ENCODE measurements at places on chromosomes 11 and 22.

- no peak for DNase-seq
- H3K4me3 ChIP-seq: no peak overlapping the region
- peaks cover 2% of the 10 kb centered on the region for H3K27me3 ChIP-seq
- no peaks in the 10 kb centered on the region for H3K4me1 ChIP-seq
These were observed 136.3 kb downstream of the SNX19 start for GRCh38 chr11:130779943-130780342.

- no peaks in the 10 kb centered on the region for H3K4me1 ChIP-seq
- no peak overlapping the region for H3K4me3 ChIP-seq
- H3K27me3 ChIP-seq: no peaks in the 10 kb centered on the region
- H3K36me3 ChIP-seq: peaks cover 29% of the 10 kb centered on the region
These were observed 20.5 kb upstream of the STK33 start for GRCh38 chr11:8614497-8614896.

- no peak overlapping the region for H3K27ac ChIP-seq
- DNase-seq: no peak
- H3K36me3 ChIP-seq: no peaks in the 10 kb centered on the region
- H3K27me3 ChIP-seq: peaks cover 16% of the 10 kb centered on the region
These were observed 160.9 kb upstream of the SYT13 start for GRCh38 chr11:45446998-45447397.

DNA sequence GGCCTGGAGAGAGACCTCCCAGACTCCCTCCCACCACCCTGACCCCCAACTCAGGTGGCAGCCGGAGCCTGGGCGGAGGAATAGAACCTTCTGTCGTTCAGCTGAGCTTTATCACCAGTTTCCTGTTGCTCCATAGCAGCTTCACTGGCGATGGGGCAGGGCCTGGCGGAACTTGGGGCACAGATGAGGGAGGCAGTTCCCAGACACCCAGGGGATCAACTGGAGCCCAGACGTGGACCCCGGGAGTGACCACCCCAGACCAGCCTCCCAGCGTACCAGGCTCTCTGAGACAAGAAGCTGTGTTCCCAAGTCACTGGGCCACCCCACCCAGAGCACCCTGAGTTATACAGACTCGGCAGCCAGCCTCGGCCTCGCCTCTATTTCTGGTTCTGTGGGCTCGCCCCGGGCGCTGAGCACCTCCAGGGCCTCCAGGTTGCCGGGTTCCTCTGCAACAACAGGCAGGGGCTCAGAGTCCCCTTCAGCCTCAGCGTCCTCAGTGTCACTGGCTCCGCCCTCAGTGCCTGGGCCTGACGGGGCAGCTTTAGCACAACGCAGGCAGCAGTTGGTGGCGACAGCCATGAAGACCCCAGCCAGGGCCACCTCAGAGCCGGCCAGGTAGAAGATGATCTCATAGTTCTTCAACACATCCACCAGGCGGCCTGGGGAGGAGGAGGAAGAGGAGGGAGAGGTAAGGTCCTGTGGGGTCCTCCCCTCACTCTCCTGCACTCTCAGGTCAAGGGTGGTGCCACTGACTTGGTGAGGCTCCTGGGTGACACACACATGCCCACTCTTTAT is 5.7 kb downstream of the SLC16A8 start:
- no peak overlapping the region for H3K4me3 ChIP-seq
- no peak for DNase-seq
- peaks cover 7% of the 10 kb centered on the region for H3K4me1 ChIP-seq
- H3K27ac ChIP-seq: no peak overlapping the region
- peaks cover 9% of the 10 kb centered on the region for H3K27me3 ChIP-seq

- no peak overlapping the region for H3K4me3 ChIP-seq
- H3K27ac ChIP-seq: no peak overlapping the region
- H3K4me1 ChIP-seq: no peaks in the 10 kb centered on the region
- H3K36me3 ChIP-seq: peaks cover 9% of the 10 kb centered on the region
- DNase-seq: no peak
These were observed 22.6 kb upstream of the NCR3LG1 start for GRCh38 chr11:17328871-17329494.

DNA sequence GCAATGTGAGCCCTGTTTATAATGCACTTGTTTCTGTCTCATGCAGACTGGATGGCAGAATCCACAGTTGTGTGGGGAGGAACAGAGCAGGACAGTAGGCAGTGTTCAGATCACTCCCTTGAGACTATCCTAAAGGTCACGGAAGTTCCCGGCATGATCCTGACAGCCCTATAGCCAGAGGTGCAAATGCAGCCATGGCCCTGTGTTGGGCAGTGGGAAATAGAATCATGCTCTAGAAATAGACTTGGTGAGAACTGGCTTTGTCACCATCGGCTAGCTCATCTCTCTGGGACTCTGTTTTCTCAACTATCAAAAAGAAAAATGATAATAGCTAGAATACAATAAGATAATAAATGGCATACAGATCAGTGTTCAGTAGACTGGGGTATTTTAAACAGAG is 123.2 kb downstream of the FEZ1 start:
- H3K4me1 ChIP-seq: no peaks in the 10 kb centered on the region
- H3K27ac ChIP-seq: no peak overlapping the region
- no peak overlapping the region for H3K4me3 ChIP-seq
- H3K27me3 ChIP-seq: peaks cover 28% of the 10 kb centered on the region
- no peak for DNase-seq
- H3K36me3 ChIP-seq: no peaks in the 10 kb centered on the region

DNA sequence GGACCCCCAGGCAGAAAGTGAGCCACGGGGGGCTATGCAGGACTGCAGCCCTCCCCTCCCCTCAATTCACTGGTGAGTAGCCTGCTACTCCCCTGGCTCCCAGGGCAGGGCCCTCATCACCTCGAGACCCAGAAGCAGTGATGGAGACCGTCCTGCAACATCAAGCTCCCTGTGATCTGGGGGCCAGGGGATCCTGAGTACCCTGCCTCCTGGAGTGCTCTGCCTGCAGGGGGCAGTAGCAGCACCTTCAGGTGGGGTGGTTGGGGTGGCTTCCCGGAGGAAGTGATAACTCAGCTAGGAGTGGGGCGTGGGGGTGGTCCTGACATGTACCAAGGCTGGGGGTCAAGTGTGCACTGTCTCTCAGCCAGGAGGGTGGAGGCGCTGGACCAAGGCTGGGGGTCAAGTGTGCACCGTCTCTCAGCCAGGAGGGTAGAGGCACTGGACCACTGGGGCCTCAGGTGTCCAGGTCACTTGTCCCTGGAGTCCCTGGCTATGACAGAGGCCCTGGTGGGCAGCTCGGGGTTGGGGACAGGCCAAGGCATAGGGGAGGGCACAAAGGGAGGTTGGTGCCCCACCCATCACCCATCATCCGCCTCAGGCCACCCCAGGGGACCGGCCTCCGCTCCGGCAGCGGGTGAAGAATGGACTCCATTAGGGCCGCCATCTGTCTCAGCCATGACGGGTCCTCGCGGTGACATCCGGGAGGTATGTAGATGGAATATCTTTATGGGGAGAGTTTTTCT is 9.4 kb downstream of the RTN4R start:
- no peaks in the 10 kb centered on the region for H3K27me3 ChIP-seq
- H3K27ac ChIP-seq: no peak overlapping the region
- H3K4me1 ChIP-seq: no peaks in the 10 kb centered on the region
- no peaks in the 10 kb centered on the region for H3K36me3 ChIP-seq
- H3K4me3 ChIP-seq: no peak overlapping the region
- DNase-seq: no peak

DNA sequence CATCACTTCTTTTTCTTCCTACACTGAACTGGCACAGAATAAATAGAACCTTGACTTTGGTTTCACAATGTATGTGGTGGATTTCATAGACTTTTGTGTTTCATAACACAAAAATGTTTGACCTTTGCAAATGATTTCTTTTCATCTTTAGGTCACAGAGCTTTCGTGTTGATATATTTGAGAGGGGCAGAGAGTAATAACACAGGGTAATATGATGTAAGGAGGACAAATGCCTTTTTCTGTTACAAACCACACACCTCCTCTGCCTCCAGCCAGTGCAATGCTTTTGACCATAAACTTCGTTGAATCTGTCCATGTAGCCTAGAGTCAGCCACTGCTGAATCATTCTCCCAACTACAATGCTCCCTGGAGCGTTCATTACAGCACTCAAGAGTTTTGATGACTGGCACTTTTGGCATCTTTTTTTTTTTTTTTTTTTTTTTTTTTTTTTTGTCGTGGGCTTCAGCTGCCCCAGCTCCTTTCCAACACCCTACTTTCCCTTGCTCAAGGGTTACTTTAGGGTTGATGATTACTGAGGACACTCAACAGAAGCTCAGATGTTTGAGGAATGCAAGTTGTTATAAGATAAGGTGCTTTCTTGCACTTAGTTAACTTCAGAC is 11.4 kb upstream of the CAT start:
- peaks cover 11% of the 10 kb centered on the region for H3K27me3 ChIP-seq
- H3K4me3 ChIP-seq: no peak overlapping the region
- H3K36me3 ChIP-seq: no peaks in the 10 kb centered on the region
- peaks cover under 1% of the 10 kb centered on the region for H3K4me1 ChIP-seq
- no peak overlapping the region for H3K27ac ChIP-seq

GRCh38 chr11:130427581-130428315 is 661 bp downstream of the ADAMTS8 start:
- H3K27ac ChIP-seq: no peak overlapping the region
- no peak overlapping the region for H3K4me3 ChIP-seq
- no peak for DNase-seq
- no peaks in the 10 kb centered on the region for H3K36me3 ChIP-seq

- no peak for DNase-seq
- peaks cover 7% of the 10 kb centered on the region for H3K27me3 ChIP-seq
- H3K27ac ChIP-seq: no peak overlapping the region
- H3K4me3 ChIP-seq: no peak overlapping the region
These were observed 92.3 kb upstream of the PARVA start for GRCh38 chr11:12285106-12285505.
